Ovary (tissue), 10 donors: ENCODE measurements at places on chromosomes 6 and 20. TPM values are rescaled to one million over a fixed set of nuclear protein-coding genes. Genes with fewer than 3 reads are reported as not detected.

- DNase-seq = peak; percentile 11
Measured at GRCh38 chr20:47258745-47259695, 97.5 kb downstream of the ZMYND8 start.

GRCh38 chr6:144292372-144292771 is 7.2 kb downstream of the UTRN start:
- no peak for DNase-seq

- no peak for DNase-seq
Measured at GRCh38 chr6:157087974-157088373, 235.3 kb downstream of the TMEM242 start.

GRCh38 chr6:135474362-135474761 is 23.2 kb downstream of the AHI1 start:
- no peak for DNase-seq

- DNase-seq = no peak
Measured at GRCh38 chr20:6940048-6940447, 172.6 kb downstream of the BMP2 start.

DNA sequence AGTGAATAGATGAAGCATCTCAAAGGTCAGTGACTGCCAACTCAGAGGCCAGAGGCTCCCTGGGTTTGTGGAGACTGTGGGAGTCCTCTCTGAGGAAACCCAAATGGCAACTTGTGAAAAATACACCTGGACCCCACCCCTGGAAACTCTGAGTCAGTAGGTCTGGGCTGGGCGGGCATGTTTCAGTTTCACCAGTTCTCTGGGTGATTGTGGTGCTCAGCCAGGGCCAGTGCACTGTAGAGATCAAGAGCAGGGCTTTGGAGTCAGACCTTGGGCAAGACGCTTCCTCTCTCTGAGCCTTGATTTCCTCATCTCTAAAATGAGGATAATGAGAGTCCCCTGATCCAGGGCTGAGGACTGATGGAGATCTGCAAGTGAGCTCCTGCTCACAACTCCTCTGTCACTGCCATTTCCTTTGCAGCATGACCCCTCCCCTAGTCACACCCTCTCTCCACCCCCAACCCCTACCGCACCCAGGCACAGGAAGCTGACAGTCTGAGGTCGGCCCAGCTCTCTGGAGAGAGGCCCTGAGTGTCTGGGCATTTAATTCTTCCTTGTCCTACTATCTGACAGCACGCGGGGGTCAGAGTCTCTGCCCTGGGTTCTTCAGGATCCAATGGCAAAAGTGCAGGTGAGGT is 5.1 kb downstream of the DEF6 start:
- no peak for DNase-seq

DNA sequence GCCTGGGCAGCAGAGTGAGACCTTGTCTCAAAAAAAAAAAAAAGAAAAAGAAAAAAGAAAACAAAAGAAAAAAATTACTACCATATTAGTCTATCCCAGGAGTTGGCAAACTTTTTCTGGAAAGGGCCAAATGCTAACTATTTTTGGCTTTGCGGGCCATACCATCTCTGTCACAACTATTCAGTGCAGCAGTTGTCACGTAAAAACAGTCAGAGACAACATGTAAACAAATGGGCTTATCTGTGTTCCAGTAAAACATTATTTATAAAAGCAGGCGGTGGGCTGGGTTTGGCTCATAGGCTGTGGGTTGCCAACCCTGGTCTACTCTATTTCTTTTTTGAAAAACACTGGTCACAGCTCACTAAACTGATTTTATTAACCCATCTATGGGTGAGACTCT is 53.4 kb downstream of the EYA2 start:
- no peak for DNase-seq

- no peak for DNase-seq
Measured at GRCh38 chr20:18103497-18103896, 34.2 kb upstream of the KAT14 start.

TGM3 gene
- 0.15 TPM for total RNA-seq

SH3BGRL2 gene
- total RNA-seq = 8.1 TPM

DUSP15 gene
- 5.5 TPM for total RNA-seq
